ENCODE measurements at places on chromosomes 2 and 18.

GRCh38 chr2:3516831-3517230 is 2.5 kb downstream of the ADI1 start:
- DNase-seq = no peak

DNA sequence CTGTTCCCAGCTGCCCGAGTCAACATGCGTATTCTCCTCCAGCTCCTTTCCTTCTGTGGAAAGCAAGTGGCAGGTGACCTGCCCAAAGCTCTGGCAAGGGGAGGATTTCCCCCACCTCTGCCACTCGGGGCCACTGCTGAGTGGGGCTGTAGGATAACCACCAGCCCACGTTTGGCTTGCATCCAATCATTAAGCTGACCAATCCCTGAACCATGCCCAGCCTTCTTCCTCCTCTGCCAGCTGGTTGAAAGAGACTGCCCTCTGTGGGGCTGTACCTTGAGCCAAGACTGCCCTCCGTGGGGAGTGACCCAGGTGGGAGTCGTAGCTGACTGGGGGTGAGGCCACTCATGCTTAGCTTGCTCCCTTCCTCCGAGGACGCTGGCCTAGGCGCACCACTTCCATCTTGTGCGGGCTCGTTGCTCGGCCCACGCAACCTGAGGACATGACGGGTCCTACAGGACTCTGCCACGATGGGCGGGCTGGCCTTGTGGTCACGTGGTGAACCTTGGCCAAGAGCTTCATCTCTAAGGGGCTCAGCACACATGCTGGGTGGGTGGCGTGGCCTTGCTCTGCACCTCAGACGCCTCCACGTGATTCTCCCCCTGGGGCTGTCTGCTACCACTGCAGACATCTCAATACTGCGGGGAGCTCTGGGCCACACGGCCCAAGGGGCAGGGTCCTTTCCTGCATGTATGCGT is 112.1 kb downstream of the NDUFA10 start:
- no peak for DNase-seq

DNA sequence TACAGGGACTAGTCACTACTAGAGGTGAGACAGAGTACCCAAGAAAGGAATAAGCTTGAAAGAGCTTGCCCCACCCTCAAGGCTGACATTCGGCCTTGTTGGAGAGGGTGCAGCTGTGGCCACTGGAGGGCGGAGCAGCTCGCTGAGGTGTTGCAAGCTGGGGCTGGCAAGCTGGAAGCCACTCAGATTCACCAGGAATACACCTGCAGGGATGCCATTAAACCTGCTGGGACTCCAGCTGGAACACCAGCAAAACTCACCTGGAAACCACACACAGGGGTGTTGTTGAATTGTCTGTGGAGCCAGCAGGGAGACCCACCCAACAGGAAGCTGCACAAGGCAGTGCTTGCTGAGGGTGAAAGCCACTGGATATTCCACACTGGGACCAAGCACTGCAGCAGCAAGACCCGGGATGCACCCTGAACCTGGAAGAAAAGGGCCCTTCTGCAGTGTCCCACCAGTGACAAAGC is 26.1 kb downstream of the KCTD18 start:
- peak; percentile 11 for DNase-seq

GRCh38 chr2:128327180-128327964 is 8.7 kb upstream of the HS6ST1 start:
- no peak for DNase-seq

DNA sequence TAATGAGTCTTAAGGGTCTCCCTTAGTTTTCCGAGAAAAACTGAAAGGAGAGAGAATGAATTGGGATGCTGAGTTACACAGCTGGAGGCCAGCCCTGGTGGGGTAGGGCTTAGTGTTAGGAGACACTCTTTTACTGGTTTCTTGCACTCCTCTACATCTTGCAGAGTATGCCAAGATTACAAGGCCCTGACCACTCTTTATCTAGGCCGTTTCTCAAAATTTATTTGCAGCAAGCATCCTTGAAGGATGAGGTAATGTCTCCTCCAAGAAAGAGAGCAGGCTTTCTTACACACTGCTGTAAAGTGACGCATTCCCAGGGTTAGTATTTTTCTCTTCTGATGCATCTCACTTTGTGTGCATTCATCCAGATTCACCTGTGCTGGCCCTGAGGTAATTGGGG is 166.2 kb downstream of the TDRD15 start:
- DNase-seq = no peak

- no peak for DNase-seq
Measured at GRCh38 chr2:95053543-95053942, 28.0 kb downstream of the MAL start.

DNA sequence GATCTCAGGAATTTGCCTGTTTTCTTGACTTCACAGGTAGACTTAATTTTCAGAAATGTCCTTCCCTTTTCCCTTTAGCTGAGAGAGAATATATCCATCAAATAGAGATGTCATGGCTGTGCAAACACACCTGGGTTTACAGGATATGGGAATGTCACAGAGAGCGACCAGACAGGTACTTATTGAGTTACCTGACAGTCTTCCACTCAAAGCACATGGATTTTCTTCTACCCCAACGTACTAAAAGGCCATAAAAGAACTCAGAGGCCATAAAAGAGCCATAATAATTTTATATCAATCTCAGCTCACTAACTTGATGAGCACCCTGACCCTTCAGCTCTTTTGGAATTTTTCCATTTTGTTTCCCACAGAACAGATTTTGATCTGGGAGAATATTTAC is 5.3 kb upstream of the DTNA start:
- no peak for DNase-seq

- no peak for DNase-seq
Measured at GRCh38 chr2:168185583-168186274, 61.7 kb downstream of the STK39 start.

- no peak for DNase-seq
Measured at GRCh38 chr2:144325086-144325485, 194.8 kb downstream of the ZEB2 start.

- no peak for DNase-seq
Measured at GRCh38 chr18:78589916-78590437, 389.6 kb upstream of the SALL3 start.

DNA sequence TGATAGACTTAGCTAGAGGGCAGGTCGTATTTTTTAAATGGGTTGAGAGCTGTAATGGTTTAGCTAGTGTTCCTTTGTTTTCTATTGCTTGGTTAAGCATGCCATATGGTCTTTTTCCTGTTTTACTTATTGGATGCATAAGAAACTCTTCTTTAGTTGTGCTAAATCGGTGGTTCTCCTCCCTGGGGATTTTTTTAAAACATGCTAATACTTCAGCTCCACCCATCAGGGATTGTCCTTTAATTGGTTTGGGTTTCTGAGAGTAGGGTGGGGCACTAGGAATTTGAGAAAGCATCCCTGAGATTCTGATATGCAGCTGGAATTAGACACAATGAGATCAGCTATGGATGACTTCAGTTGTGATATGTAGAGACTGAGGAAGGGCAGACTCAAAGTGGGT is 497.2 kb downstream of the THSD7B start:
- no peak for DNase-seq

GRCh38 chr2:157085522-157085921 is 172.0 kb upstream of the GALNT5 start:
- no peak for DNase-seq

GRCh38 chr2:152635635-152636298 is 81.5 kb downstream of the PRPF40A start:
- DNase-seq = peak; percentile 81

- no peak for DNase-seq
Measured at GRCh38 chr18:10228326-10228725, 226.1 kb upstream of the APCDD1 start.

DNA sequence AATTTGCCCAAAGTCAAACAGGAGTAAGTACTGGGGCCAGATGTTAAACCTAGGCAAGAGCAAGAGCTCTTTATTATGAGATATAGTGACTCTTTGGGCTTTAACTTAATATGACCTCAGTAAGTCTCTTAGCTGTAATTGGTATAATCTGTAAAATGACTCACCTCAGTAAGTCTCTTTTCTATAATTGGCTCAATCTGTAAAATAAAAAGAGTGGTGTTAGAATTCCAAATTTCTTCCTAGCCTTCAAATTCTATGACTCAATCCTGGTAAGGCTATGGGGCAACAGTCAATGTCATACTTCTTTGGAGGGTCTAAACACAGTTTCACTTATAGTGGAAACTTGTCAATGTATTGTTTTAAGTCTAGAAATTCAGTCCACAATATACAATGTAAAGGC is 1608.9 kb upstream of the PIK3C3 start:
- no peak for DNase-seq

GRCh38 chr18:10215446-10215845 is 239.0 kb upstream of the APCDD1 start:
- no peak for DNase-seq

GRCh38 chr18:903701-904100 is 970 bp upstream of the ADCYAP1 start:
- no peak for DNase-seq

DNA sequence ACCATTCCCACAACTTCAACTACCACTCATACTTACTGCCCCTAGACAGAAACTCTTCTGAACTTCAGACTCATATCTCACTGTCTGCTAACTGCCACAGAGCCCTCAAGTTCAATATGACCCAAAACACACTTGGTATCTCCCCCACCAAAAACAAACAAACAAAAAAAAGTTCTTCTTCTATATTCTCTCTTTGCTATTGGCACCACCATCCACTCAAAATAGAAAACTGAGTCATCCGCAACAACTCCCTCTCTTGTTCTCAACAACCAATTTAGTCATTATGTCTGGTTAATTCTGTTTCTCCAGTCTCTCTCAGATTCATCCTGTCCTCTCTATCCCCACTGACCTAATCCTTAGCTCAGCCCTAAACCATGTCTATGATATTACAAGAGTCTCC is 7.2 kb upstream of the DCTN1 start:
- no peak for DNase-seq

DNA sequence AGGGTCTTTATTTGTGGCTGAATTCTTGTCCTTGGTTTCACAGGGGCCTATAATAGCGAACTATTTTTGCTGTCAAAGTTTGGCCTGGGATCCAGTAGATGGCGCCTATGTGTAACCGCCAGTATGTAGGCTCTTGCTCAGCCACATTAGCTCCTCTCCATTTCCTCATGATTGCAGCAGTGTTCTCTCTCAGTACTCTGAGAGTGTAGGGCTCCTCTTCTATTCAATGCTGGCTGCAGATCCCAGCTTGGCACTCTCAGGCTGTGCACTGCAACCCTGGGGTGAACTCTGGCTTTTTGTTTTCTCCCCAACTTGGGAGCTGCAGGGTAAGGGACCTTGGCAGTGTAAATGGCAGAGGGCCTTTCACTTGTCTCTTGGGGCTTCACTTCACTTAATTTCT is 344.6 kb upstream of the CHAC2 start:
- DNase-seq = peak; percentile 22

Data from hematopoietic multipotent progenitor cell treated with erythropoietin and hydrocortisone succinate and interleukin-3 and kit ligand, for 15 days (in vitro differentiated cells).